Kidney (tissue), 22 donors: ENCODE measurements at places on chromosomes 3 and 15. TPM values are rescaled to one million over a fixed set of nuclear protein-coding genes. Genes with fewer than 3 reads are reported as not detected.

Gene CLDN18
- not detected for polyA plus RNA-seq

DNA sequence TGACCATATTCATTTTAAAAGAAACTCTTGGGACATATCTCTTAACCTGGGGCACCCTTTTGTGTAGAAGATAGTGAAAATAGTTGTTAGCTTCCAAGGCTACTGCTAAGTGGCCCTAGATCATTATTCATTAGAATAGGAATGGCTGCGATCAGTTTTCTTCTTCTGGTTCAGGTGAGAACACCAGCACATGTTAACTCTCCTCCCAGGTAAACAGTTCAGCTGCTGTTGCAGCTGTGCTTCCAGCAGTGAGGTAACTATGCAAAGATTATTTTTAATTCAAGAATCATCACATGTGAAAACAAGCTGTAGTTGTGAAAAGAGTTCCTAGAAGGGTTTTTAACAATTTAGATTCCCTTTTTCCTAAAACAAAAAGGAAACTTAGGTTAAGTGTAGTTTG lies 43.3 kb downstream of the ZPLD1 start:
- DNase-seq: no peak

GRCh38 chr15:20348900-20349773 lies 192.5 kb downstream of the GOLGA6L6 start:
- DNase-seq: no peak

Gene PIGBOS1
- 21.0 TPM for polyA plus RNA-seq

DNA sequence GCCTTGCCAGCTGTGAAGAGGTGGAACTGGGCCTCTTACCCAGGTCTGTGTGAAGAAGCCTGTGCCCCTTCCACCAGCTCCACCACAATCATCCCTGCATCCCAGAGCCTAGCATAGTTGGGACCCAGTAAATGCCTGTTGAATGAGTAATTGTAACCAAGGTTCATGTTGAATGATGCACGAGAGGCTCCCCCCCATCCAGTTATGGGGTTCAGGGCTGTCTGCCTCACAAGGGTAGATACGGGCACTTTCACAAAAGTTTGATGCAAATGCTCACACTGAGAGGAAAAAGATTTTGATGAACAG lies 29.5 kb upstream of the TSEN2 start:
- DNase-seq: no peak

Gene RBPMS2
- polyA plus RNA-seq: 24.2 TPM

DNA sequence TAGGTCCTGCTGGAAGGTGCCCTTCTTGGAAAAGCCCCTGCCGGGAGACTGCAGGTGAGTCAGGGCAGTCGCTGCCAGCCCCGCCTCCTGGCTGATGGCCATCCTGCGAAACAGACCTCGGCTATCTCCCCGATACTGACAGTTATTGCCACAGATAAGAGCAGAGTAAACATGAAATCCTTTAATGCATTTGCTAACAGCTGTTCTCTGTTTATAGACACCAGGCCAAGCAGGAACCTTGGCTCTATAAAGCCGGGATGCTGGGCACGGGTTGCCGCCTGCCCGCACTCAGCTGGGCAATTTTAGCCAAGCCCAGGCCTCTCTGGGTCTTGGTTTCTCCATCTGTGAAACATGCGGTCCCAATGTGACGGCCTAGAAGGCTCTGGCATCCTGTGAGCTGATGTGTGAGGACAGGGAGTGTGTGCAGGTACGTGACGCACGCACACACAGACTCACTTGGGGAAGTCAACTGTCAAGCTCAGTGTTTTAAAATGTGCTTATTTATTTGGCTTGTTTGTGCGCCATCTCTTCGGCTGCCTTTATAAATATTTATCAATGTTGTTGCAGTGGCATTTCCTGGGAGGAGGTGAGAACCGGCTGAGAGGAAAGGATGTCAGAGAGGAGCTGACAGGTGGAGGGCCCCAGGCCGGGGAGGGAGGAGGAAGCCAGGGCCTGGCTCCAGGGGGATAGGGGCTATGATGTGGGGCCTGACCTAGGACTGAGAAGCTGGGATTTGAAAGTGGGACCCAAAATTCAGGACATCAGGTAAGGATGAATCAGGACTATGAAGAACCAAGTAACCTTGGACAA lies 50.8 kb upstream of the PRR23E start:
- no peak for DNase-seq

- no peak for DNase-seq
Measured at GRCh38 chr3:151377768-151378385, 6.7 kb downstream of the P2RY12 start.

- DNase-seq: peak; percentile 4
Measured at GRCh38 chr3:136984837-136985236, 27.1 kb downstream of the IL20RB start.

GRCh38 chr3:82672966-82673365 lies 911.5 kb upstream of the GBE1 start:
- DNase-seq: no peak

- DNase-seq: peak; percentile 58
Measured at GRCh38 chr15:70974004-70974832, 81.6 kb downstream of the LRRC49 start.

DNA sequence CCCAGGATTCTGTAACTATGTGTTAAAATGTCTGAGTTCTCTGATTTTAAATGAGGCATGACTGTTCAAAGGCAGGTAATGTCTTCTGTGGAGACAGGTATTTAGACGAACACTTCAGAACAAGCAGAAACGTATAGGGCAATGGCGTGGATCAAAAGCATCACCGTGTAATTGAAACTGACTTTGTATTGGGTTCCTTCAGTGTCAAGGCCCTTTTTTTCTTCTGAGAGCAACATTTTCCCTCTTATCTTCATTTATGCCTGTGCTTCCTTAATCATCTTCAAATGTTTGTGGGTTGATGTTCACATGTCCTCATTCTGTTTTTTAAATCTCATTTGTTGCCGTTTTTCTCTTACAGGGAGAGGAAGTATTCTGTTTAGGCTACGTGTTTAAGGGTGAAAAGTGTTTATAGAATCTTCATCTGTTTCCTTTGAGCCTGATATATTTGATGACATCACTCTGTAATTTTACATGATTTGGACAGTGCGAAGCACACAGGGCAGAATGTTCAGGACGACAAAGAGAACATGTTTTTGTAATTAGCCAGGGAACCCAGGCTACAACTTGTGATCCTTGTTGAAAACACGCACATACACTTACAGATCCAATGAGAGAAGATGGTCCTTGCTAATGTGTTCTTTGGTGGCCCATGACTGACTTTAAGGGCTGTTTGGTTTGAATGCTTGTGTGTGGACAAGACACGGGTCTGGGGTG lies 196.0 kb downstream of the LRTM1 start:
- no peak for DNase-seq

DNA sequence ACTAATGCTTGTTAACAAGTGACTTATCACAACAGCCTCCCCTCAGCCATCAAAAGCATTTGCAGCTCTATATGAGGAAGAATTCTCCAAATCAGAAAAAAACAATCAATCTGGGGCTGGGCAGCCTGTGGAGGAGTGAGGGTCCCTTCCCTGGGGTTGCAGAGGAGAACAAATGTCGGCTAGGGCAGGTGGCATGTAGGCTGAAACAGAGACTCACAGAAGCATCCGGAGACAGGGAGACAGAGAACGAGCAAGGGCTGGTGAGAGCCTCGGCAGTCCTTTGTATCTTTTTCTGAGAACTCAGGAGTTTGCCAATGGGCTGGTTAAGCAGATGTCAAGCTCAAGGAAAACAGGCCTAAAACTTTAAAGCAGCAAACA lies 15.8 kb downstream of the ITGA11 start:
- DNase-seq: no peak

Gene MYO5C
- polyA plus RNA-seq: 4.6 TPM

DNA sequence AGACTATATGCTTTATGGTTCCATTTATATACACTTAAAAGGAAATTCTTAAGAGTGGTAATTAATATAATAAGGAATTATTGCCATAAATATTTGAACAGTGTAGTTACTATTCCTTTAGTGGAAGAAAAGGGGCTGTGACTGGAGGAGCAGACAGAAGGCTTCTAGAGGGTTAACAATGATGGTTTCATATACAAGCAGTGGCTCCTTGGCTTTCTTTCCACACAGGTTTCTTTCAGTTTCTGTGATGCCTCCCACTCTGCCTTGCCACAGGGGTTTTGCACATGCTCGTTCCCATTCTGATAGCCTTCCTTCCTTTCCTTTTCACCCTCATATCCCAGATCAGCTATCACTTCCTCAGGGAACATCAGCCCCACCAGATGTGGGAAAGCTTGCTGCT lies 108.8 kb upstream of the LYSMD4 start:
- no peak for DNase-seq

DNA sequence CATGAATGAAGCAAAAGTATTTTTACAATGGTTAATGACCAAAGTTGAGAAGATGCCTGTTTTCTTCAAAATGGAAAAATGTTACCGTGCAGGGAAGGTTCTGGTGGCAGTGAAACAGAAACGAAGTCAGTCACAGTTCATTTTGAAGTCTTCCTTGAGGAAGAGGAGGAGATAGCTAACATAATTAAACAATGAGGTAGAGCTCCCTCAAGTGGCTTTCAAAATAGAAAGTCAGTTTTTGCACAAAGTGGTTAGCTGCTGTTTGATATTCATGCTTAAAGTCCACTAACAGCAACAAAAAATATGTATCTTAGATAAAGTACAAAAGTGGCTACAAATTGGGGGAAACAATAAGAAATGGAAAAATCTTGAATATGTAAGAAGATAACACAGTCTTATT lies 87.3 kb downstream of the TFG start:
- no peak for DNase-seq

GRCh38 chr15:67240235-67241131 lies 14.0 kb downstream of the AAGAB start:
- DNase-seq: peak; percentile 50

Gene MORC1
- polyA plus RNA-seq: not detected

- DNase-seq: no peak
Measured at GRCh38 chr15:78101423-78102105, 9.2 kb downstream of the SH2D7 start.

- DNase-seq: no peak
Measured at GRCh38 chr15:70092464-70093027, 5.2 kb downstream of the TLE3 start.

DNA sequence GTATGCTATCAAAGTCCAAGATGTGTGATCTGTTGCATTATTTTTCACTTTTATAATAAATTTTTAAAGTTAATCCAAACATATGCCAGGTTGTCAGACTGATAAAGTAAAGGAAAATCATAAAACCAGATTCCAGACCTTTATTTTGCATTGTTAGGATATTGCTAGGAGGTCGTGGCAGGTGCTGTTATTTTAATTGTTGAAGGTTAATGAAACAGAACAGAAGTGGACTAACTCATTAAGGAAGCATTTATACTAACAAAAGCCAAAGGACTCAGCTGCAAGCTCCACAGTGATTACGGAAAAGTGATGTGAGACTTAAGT lies 63.1 kb downstream of the DCLK3 start:
- DNase-seq: no peak

DNA sequence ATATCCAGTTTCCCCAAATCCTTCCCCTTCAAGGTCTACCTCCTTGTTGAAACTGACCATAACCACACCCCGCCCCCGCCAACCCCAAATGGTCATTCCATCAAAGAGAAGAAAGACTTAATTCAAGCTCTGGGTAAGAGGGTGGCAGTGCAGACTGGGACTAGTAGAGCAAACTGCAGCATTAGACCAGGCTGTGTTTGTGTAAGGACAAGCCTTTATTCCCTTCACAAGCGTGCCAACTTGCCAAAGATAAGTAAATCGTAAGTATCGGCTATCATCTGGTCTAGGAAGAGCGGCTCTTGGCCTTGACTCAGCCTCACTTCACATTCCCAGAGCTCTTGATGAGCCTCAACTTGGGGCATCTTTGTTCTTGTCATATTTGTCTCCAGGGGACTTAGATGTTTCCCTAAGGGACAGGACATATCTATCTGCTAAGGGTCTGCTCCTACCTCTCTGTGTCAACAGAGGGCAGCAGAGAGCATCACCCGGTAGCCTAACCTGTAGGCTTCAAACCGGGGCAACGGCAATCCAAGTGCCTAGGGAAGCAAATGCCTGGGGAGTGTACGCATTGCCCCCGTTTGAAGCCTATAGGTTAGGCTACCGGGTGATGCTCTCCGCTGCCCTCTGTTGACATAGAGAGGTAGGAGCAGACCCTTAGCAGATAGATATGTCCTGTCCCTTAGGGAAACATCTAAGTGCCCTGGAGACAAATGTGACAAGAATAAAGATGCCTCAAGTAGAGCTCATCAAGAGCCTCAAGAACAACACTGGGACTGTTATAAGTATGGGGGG lies 8.9 kb upstream of the MAP3K13 start:
- DNase-seq: peak; percentile 78

DNA sequence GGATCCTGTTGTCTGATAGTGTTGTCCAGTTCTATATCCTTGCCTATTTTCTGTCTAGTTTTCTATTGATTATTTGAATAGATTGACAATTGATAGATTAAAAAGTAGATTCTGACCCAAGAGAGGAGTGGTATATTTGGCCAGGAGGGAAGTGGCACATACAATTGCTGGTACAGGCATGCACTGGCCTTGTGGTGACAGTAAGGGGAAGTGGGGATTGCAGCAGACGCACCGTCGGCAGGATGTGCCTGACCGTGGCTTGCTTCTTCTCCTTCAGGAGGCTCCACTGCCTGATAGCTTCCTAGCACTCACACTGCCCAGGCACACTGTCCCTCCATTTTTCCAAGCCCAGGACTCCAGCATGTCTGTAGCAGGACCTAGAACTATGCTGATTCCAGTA lies 10.5 kb downstream of the GABRG3 start:
- DNase-seq: no peak

Gene CLDN16
- polyA plus RNA-seq: 28.4 TPM

Gene CMSS1
- polyA plus RNA-seq: 26.4 TPM

DNA sequence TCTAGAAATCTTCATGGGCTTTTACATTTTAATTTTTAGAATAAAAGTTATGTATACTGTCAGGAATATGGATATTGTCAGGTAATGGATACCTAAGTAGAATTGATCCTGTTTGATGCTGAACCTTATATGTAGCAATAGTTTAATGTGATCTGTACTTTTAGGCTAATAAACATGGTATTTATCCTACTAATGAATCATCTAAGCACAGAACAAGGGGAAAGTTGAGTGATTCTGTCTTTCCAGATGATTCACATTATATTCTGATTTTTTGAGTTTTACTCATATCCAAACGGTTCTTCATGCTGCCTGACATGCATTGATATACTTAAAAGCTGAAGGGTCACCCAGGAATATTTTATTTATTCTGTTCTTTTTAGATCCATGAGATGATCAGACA lies 34.5 kb downstream of the FANCI start:
- DNase-seq: no peak
